ENCODE measurements at places on chromosomes 1 and 21.

DNA sequence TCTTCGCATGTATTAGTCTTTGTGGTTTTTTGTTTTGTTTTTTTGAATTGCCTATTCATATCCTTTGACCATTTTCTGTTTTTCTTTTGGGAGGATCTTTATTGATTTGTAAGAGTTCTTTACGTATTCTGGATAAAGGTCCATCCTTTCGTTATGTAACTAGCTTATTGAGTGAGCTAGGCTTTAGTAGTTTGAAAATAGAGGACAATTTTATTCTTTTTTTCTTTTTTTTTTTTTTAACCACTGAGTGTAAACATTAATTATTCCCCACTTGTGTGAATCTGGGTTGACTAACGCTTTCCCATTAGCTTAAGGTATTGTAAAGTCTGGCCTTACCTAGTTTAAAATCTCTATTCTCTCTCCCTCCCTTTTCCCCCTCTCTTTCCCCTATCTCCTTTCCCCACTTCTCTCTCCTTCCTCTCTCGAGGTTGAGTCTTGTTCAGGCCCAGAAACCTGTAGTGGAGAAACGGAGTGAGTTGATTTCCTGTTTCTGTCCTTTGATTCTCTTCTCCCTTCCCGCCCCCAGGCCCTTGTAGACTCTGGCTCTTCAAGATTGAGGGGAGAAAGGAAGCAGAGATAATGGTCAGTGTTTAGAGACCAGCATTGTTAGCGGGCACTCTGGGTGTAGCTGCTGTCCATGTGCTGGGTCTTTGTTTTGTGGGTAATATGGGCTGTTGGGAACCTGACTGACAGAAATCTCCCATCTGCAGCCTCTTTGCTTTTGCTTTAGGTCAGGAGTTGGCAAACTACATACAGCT lies 1.5 kb downstream of the MORC3 start:
- DNase-seq, result peak; percentile 91

DNA sequence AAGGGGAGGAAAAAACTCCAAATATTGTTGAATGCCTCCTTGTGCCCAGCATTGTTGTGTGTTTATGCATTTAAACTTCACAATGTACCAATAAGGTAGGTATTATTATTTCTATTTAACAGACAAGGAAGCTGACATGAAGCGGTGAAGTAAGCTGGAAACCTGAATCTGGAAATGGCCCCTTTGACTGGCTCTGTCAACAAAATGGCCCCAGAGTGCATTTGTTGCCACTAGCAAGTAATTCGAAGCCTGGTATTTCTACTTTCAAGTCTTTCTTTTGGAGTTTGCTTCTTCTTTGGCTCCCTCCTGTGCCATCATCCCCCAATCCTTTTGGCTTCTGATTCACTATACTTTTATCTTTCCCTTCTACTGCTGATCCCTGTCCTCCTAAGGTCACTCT lies 23.1 kb downstream of the CRYZL1 start:
- DNase-seq, result no peak

- DNase-seq, result no peak
Measured at GRCh38 chr1:179814546-179814838, 63.1 kb downstream of the TOR1AIP2 start.

- no peak for DNase-seq
Measured at GRCh38 chr1:109895720-109896504, 14.7 kb upstream of the CSF1 start.

DNA sequence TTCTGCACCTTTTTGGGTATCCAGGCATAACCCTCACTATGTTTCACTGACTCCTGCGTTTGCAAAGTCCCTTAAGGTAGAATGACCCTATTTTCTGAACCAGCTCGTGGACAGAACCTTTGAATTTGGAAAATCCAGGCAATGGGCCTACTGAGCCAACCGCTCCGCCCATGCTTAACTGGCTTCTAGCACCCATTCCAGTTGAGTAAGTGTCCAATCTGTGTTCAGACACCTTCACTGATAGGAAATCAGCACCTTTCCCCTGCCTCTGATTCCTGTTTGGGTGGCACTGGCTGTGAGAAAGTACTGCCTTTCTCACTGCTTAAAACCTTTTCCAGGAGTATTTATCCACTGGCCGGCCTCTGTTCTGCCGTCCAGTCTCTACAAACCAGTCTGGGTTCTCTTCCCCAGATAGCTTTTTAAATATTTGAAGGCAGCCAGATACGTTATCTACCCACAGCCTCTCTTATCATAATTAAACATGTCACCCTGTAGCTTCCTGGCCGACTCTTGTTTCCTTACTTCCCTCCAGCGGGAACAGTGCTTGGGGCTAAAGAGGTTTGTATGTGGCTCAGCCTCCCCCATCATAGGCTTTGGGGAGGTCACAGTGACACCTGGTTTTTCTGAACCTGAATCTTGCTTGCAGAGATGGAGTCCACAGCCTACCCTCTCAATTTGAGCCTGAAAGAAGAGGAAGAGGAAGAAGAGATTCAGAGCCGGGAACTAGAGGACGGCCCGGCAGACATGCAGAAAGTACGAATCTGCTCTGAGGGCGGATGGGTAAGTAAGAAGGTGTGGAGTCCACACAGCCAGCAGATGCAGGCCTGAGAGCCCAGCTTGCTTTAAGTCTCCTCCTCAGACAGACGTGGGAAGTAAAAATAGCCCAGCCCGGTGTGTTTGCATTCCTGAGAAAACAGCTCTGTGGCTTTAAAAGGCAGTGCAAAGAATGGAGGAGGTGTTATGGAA lies 1.3 kb downstream of the POGK start:
- no peak for DNase-seq

DNA sequence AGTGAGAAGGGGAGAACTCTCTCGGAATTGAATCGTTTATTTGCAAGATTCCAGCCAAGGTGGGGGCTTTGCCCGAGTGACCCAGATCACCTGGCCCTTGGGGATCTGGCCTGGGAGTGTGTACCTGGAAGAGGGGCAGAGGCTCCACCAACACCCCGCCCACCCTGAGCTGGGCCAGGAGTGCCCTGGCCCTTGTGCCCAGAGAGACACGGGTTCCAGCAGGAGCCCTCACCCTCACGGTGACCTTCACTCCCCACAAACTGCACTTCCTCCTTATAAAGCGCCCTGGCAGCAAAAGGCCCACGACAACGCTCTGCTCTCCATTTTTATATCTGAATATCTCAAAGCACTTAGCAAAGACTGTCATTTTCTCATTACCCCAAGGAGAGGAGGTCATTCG lies 16.6 kb downstream of the CASZ1 start:
- DNase-seq, result peak; percentile 80

DNA sequence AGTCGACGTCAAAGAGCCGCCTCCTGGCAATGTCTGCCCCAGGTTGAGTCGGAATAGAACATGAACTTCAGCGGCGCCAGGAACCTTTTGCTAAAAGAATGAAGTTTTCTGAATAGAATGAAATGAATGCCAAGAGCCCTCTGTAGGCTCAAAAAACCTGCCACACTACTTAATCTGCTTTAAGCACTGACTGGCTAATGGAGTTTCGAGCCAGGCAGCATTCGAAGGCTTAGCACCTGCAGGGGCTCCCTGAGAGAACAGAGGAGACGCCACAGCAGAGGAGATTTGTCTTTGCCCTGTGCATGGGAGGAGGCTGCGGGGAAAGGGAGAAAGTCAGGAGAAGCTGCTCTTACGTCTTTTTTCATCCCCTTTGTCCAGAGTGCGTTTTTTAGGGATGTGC lies 641.7 kb downstream of the AJAP1 start:
- no peak for DNase-seq

DNA sequence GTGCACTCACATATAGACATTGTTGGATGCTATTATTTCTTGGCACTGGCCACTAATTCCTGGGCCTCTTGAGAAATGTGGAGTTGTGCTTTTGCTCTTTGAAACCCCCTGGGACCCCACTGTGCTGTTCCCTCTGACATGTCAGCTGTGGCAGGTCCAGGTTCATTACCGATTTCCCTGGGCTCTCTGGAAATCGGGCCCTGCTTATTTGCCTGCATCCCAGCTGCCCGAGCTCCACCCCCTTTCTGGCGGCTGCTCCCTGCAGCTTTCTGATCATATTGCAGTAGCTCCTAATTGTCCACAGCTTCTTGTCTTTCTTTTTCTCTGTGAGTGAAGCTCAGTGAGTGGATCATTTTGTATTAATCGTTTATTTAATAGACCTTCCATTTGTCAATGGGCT lies 183.7 kb upstream of the FAM78B start:
- DNase-seq, result no peak

DNA sequence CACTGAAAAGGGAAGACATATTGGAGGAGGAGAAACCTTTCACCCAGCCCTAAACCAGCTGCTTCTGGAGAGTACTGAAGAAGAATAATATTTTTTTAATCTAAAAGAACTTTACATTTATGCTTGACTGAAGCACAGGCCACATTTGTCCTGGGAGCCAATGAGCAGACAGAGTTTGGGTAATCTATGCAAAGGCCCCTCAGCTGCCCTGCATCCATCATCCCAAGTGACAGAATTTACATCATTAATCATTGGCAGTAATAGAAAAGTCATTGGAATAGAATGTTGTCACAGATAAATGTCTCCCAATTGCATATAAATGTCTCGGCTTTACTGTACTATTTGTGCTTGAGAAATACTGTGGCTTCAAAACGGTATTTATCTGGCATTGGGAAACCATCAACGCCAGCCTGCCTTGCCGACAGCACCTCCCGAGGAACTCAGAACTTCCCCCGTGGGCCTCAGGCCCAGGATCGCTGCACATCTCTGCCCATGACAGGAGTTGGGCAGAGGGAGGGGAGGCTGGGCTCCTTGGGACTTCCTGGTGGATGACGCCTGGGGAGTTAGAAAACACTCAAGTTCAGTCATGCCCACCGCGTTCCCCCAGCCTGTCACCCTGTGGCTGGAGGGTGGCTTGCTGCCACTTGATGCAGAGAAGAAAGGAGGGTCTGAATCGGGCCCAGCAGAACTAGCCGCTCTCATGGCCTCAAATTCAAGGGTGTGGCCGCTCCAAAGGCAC lies 133.1 kb downstream of the CAMTA1 start:
- no peak for DNase-seq

GRCh38 chr1:65471861-65472332 lies 51.4 kb downstream of the LEPR start:
- no peak for DNase-seq

- peak; percentile 71 for DNase-seq
Measured at GRCh38 chr1:37404711-37405110, 69.7 kb upstream of the ZC3H12A start.

- no peak for DNase-seq
Measured at GRCh38 chr1:3683992-3684391, 31.7 kb downstream of the TP73 start.

DNA sequence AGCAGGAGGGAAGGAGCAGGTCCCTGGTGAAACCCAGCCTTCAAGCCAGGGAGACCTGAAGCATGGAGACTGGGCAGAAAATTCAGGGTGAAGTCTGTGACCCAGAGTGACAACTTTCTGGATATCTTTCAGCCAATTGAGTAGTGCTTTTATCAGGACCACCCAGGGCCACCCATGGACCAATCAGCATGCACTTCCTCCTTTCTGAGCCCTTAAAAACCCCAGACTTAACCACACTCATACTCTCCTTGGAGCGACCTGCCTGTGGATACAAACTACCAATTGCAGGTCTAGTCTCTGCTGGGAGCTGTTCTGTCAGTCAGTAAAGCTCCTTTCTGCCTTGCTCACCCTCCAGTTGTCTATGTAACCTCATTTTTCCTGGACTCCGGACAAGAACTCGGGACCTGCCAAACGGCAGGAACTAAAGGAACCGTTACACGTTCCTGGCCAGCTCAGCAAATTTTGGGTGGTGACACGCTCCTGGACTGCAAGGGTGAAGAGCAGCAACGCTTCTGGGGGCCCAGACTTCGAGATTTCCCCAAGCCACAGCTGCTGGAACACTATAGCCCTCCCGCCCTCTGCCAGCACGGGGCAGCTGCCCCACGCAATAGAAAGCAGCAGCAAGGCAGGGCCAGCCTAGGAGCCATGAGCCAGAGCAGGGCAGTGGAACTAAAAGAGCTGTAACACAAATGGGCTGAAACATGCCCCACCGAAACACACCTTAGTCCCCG lies 1183.4 kb downstream of the AMY1C start:
- DNase-seq, result no peak

DNA sequence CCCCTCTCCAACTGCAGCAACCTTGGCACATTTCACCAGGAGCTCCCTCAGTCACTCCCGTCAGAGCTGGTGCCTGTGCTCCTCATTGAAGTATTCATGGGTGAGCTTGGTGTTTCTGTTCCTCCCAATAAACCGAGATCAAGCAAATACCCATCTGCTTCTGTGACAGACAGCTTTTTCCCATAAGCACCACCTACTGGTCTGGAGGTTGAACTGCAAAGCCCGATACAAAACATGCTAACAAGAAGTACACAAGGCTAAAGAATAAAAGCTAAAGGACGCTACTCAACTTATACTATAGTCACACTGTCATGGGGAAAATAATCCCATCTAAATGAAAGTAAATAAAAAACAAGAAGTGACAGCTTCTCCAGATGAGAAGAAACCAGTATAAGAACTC lies 111.9 kb upstream of the C21orf91 start:
- no peak for DNase-seq

DNA sequence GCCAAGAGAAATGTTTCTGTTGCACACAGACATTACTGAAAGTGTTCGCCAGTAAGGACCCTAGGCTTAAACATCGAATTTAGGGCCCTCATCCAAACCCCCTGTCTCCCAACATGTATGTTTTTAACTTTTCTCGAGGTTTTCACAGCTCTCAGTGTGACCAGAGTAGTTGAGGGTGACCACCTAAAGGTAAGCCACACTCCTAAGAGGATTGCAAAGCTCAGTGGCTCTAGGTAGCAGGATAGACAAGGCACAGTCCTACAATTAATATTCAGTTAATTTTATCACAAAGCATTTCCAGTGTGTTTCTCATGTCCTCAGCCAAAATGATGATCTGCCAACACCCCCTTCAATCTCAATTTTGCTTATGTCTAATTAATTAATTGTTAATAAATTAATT lies 695 bp upstream of the ALG14 start:
- peak; percentile 19 for DNase-seq

DNA sequence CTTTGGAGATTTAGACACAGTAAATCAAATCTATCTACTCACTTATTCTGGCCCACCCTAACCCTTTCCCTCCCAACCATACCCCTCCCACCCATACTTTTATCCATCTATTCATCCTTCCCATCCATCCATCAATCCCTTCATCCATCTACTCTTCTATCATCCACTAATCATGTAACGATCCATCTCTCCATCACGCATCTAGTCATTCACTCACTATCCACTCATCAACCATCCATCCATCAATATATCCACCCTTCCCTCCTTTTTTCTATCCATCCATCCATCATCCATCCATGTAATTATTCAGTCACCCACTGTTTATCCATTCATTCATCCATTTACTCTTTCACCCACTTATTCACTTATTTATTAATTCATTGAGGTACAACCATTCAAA lies 74.0 kb downstream of the FOXD2 start:
- no peak for DNase-seq

GRCh38 chr1:55594701-55595100 lies 379.5 kb upstream of the USP24 start:
- DNase-seq, result no peak

GRCh38 chr1:31701091-31701736 lies 2.6 kb downstream of the COL16A1 start:
- DNase-seq, result no peak

GRCh38 chr1:171113382-171113781 lies 22.7 kb downstream of the FMO3 start:
- no peak for DNase-seq

GRCh38 chr1:165816157-165816556 lies 11.3 kb upstream of the UCK2 start:
- no peak for DNase-seq

GRCh38 chr1:36576118-36576517 lies 93.4 kb upstream of the CSF3R start:
- DNase-seq, result peak; percentile 64

GRCh38 chr1:59007429-59007819 lies 223.6 kb upstream of the JUN start:
- DNase-seq, result no peak
